ENCODE measurements at places on chromosomes 3 and 15.

GRCh38 chr3:13063225-13063624 lies 10.0 kb downstream of the IQSEC1 start:
- no peak for DNase-seq

- DNase-seq = no peak
Observed at GRCh38 chr3:83076041-83076440, 1314.6 kb upstream of the GBE1 start.

DNA sequence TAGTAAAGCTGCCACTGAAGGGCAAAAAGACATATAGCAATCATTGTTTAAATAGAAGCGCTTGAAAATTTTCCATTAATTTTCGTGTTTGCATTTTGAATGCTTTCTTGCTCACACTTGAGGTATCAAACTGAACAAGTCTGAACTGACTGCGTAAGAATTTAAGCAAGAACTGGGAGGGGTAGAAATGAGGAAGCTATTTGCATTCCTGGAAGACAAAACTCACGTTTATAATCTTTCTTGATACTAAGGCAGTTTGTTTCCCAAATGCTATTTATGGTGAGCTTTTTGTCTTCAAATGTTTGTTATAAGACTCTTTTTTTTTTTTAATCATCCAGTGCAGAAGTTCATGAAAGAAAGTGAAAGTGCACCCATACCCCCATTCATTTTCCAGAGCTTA lies 499.8 kb upstream of the TPRG1 start:
- no peak for DNase-seq

DNA sequence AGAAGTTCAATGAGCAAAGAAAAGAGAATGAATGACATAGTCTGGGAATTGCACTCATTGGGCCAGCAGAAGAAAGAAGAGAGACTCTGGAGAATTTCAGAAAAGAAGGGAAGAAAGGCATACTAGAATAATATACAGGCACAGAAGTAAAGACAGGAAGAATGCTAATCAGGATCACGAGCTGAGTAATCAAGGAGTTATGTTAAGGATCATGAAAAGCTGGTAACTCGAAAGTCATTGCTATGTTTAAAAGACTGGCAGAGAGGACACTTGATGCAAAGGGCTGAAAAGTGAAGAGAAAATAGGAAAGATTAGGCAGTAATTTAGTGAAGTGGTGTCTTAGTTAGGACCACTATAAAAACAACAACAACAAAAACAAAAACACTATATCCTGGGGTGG lies 284.1 kb downstream of the ZBBX start:
- DNase-seq = no peak

- no peak for DNase-seq
Observed at GRCh38 chr3:48238531-48239085, 2.3 kb upstream of the ZNF589 start.

- DNase-seq = no peak
Observed at GRCh38 chr3:128068156-128068620, 16.0 kb downstream of the SEC61A1 start.
